Endothelial cell (in vitro differentiated cells): ENCODE measurements at places on chromosomes 1 and 21. TPM values are rescaled to one million over a fixed set of nuclear protein-coding genes. Genes with fewer than 3 reads are reported as not detected.

GRCh38 chr1:29655945-29656850 lies 419.9 kb downstream of the PTPRU start:
- DNase-seq, result peak; percentile 20

DNA sequence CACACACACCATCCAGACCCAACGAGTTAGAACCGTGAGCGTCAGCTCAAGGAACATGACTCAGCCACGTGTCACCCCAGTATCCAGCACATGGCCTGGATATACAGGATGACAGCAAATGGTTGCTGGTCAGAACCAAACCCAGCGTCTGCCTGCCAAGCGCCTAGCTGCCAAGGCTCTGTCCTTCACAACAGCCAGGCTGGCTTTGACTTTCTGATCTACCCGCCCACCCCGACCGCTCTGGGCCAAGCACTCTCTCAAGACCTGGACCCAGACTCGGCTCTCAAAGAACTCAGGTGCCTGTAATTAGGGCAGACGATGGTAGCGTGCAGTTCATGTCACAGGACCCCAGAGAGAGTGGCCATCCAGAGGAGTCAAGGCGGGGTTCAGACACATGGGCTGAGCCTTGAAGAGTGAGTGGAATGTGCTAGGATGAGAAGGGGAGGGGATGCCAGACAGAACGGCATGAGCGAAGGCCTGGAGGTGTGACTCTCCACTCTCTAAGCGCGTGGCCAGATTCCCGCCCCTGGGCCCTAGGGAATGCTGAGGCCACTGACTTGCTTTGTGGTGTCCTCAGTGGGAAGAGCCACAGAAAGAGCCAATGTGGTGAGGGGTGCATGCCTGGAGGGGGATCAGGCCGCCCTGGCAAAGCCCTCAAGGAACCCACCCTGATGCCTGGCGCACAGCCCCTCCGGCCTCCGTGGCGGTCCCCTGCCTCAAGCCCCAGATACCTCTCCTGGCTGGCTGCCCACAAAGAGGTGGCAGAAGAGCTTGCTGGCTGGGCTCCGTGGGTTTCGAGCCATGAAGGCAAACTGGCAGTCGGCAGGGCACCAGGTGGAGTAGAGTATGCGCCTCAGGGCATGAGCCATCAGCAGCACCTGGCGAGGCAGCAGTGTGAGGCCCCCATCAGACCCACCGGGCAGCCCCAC lies 7.0 kb downstream of the SH2D5 start:
- DNase-seq, result no peak

- peak; percentile 90 for DNase-seq
These were observed at the start of gene CDC14A for GRCh38 chr1:100352267-100353070. Gene CDC14A (plus strand): TSS chr1:100352506. CDS start chr1:100352955, 449 bp downstream.

- no peak for DNase-seq
These were observed at the start of gene ABCA4 for GRCh38 chr1:94120991-94121390. Gene ABCA4 (minus strand): TSS chr1:94121148. CDS start chr1:94121045, 103 bp downstream.

- DNase-seq, result no peak
These were observed 30.1 kb downstream of the SZRD1 start for GRCh38 chr1:16397120-16397519.

GRCh38 chr1:83545066-83545862 lies 453.7 kb downstream of the TTLL7 start:
- DNase-seq, result peak; percentile 11

GRCh38 chr1:178150610-178151009 lies 56.7 kb downstream of the RASAL2 start:
- no peak for DNase-seq

DNA sequence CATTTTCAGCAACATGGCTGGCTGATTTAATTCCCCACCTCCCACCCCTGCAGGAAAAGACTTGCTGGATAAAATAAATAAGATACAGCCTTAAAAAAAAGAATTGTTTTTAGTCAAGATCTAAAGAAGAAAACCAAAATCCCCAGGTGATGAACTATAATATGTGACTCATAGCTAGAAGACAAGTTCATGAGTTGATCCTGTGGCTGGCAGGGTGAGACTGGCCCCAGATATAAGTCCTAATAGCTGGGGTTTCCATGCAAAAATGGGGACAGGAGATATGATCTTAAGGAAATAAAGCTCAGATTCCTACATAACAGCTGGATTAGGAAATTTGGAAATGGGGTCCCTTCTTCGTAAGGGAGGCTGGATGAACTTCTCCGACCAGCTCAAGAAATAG lies 21.9 kb upstream of the RGSL1 start:
- no peak for DNase-seq

DNA sequence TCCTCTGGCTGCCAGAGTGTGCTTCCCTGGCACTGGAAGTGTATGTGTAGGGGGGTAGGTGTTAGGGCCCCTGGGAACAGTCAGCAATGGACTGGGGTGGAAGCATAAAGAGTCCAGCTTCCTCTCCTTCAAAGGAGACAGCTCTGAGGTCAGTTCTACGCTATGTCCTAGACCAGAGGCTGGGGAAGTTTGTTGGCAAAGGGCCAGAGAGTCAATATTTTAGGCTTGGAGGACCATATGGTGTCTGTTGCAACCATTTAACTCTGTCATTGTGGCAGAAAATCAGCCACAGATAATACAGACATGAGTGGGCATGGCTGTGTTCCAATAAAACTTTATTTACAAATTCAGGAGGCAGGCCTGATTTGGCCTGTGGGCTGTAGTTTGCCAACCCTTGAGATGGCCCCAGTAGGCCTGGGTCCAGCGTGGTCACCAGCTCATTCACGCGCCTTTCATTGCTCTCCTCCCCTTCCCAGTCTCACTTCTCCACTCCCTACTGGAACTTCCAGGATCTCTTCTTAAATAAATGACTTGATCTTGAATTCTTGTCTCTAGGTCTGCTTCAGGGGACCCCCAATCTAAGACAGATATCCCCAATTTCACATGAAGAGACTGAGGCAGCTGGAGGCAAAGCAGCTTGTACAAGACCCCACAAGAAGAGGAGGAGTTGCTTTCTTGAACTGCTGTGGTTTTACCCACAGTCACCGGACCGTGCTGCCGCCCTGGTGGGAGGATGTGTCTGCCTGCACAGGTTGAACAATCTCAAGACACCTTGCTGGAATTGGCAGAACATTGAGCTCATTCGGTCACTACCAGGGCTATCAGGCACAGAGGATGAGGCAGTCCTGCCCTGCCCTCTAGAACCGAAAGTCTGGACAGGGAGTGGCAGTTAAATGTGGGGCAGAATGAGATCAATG lies 162.4 kb upstream of the POU3F1 start:
- no peak for DNase-seq

DNA sequence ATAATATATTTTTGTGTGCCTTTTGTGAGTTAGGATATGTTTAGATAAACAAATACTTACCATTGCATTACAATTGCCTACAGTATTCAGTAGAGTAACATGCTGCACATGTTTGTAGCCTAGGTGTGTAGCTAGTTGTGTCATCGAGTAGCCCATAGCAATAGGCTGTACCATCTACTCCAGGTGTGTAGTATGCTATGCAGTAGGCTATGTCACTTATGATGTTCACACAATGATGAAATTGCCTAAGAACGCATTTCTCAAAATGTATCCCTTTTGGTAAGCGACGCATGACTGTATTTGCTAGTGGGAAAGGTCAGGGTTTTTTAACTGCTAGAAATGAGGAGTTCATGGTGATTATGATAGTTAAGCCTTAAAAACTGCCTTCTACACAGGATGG lies 30.0 kb upstream of the B3GALT5 start:
- no peak for DNase-seq

DNA sequence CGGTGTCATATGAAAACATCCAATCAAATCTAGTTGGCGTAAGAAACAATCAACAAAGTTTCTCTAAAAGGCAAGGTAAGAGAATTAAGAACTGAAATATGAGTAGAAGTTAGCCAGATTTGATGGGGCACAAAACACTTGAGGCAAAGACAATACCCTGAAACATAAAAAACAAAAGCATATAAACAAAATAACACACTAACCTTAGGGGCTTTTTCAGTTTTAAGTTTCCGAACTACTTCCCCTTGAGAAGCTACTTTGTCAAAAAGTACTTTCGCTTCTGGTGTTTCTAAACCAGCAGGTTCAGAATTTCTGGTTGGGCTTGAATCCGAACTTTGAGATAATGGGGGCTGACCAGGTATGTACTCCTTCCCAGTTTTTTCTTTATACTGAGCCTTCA lies 57.9 kb downstream of the EPRS1 start:
- DNase-seq, result no peak

DNA sequence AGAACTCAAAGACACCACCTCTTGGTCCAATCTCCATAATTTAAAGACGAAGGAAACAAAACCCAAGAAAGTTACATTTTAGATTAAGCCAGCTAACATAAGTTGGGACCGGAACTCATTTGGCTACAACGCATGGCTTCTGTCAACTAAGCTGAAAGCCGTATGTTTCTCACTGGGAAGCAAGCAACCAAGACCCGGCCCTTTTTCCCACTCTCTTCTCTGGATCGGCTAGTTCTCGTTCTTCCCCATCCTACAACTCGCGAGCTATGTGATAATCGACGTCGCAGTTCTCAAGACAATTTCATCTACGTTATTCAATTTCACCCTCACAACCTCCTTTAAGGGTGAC lies 601 bp downstream of the CCT8 start:
- peak; percentile 18 for DNase-seq

DNA sequence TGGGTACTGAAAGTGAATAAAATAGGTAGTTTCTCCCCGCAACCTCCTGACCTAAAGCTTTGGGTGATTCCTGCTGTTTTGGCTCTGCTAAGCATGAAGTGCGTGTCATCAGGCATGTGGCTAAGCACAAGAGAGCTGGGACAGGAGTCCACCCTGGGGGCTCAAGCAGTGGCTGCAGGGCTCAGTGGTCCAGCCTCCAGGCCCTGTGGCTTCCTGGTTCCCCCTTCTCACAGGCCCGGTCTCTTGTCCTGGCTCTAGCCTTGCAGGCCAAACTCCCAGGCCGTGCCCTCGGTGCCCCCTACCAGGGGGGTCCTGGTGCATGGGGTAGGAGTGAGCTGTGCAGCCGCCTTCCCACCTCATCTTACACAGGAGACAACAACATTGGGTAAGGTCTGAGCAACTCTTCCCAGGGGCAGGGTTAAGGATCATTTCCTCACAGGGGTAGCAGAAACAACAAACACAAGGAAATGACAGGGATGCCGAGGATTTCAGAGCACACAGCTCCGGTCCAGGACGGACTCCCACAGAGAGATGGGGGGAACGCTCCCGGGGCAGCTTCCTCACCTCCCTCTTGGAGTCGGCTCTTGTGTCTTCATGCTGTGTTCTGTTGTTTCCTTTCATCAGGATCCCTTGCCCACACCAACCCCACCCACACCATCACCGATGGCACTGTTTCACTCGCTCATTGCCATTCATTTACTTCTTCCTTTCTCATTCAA lies 19.8 kb upstream of the SLC2A1 start:
- DNase-seq, result peak; percentile 27

- no peak for DNase-seq
These were observed 44.9 kb downstream of the TRAF5 start for GRCh38 chr1:211371406-211372105.

- no peak for DNase-seq
These were observed 22.4 kb upstream of the PADI2 start for GRCh38 chr1:17141441-17142197.

- DNase-seq, result no peak
These were observed 24.7 kb downstream of the IL23R start for GRCh38 chr1:67190942-67191341.

- DNase-seq, result peak; percentile 73
These were observed 12.3 kb upstream of the DMBX1 start for GRCh38 chr1:46477153-46477929.

DNA sequence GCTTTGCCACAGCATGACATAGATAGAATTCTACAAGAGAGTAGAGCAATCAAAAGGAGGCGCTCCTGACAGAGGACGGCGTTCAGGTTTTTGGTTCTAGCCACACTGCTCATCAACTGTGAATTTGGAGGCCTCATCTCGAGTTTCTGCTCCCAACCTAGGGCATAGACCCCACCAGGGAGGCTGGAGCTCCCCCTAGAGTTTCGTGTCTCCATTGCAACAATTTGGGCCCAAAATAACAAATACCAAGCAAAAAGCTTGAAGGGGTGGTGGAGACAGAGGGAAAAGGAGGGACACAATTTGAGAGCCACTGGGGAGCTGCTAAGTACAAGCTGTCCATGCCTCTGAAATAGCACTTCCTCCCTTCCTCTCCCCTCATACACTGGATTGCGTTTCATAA lies 297.0 kb downstream of the GPATCH2 start:
- DNase-seq, result peak; percentile 56

DNA sequence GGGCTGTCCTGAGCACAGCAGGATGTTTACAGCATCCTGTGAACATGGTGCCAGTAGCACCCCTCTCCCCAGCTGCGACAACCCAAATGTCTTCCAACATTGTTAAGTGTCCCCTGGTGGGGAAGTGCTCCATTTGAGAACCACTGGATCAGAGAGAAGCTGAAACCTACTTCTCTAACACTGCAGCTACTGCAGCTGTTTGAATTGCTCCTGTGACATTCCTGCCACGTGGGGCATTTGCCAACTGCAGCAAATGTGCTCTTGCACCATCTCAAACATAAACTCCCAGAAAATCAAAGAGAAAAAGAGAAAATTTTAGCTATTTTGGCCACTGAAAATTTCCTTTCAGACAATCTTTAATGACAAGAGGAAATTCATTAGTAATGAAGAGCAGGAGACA lies 11.0 kb downstream of the SLC2A5 start:
- no peak for DNase-seq

DNA sequence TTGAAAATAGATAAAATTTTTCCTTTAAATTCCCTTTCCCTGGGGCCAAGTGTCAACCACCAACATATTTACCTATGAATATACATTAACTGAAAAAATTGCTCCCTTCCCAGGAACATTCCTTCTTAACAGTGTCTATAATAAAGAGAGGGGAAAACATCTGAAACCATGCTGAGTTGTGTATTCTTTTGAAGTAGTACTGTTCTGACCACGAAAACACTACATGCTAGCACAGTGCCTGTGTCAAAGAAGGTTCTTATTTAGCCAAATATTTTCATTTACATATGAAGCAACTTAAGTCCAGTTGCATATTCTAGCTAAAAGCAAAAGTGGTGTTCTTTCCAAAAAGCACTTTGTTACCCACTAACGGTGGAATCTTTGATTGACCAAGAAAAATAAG lies 311.2 kb downstream of the VAV3 start:
- DNase-seq, result no peak

FOXD2 gene
- total RNA-seq, result 0.15 TPM

SERPINC1 gene
- total RNA-seq, result not detected

PPFIA4 gene
- total RNA-seq, result 4.0 TPM

KCNK1 gene
- total RNA-seq, result 5.6 TPM

CCDC24 gene
- 4.2 TPM for total RNA-seq

TMOD4 gene
- 1.1 TPM for total RNA-seq

RNU11 gene
- not detected for total RNA-seq

LYPD8 gene
- total RNA-seq, result not detected

SLC22A15 gene
- 21.9 TPM for total RNA-seq

LMX1A gene
- total RNA-seq, result not detected

ACKR1 gene
- total RNA-seq, result 0.23 TPM
